ENCODE measurements at places on chromosomes 3 and 15.

- no peak for DNase-seq
Observed at GRCh38 chr15:74869726-74870407, 3.3 kb downstream of the SCAMP2 start.

- DNase-seq, result no peak
Observed at GRCh38 chr3:129708328-129708861, 101.9 kb upstream of the PLXND1 start.

DNA sequence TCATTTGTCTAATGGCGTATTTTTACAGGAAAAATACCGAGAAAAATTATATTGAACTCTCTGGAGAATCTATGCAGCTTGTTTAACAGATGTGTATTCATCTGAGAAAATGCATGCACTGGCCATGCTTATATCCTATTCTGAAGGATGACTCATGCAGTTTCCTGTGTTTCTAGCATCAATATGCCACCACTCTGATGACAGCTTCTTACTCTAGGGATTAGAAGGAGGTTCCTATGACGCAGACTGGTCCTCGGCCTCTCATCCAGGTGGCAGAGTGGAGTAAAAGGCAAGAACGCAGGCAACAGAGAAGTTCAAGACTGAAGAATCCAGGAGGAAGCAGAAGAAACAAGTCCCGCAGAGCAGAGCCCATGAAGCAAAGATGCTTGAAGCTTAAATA lies 910.0 kb upstream of the ROBO1 start:
- DNase-seq, result no peak

DNA sequence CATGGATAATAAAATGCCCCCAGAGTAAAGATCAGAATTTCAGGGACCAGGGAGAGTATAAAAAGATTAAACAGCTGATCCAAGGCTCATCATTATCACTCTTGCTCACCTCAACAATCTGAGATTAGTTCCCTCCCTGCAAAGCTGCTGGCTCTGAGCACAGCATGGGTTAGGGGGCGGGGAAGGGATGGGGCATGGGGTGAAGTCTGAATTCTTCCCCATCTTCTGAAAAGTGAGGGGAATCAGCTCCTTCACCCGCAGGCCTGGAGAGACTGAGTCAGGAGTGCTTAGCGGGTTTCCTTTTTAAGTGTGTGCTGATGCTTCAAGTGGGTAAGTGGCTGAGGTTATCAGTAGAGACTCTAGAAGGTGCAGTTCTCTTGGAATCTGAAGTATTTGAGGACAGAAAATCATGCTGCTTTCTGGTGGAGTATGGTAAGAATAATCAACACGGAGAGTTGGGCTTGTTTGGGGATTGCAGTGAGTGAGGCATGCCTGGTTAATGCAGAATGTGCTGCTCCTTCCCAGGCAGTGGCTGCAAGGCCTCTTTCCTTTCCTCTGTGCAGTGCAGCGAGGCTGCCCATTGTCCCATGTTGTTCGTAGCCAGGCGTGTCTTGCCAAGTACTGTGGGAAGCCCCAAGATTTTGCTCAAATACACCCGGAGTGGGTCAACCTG lies 59.2 kb upstream of the TRAK1 start:
- DNase-seq, result no peak

DNA sequence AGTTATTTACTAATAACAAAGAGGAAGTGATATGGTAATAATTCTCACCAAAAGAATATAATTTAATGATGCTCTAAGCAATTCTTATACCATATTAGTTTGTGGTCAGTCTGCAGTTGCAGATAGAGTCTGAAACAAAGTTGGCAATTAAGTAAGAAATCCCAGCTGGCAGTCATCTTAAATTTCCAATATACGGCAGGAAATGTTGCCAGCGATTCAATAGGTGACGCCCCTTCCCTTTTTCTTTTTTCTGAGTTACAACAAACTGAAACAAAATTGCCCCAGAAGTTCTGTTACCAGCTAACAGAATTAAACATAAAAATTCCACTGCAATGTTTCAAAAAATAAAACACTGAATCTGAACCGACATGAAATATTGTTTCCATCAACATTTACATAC lies 26.7 kb downstream of the LRRFIP2 start:
- DNase-seq, result peak; percentile 58
